ENCODE measurements at places on chromosomes 6 and 20. TPM values are rescaled to one million over a fixed set of nuclear protein-coding genes. Genes with fewer than 3 reads are reported as not detected.
A peak's percentile ranks its signal among the peaks of the same experiment; 100 is the strongest.

The PAX1 gene
- not detected for polyA plus RNA-seq

The AGER gene
- polyA plus RNA-seq: 4.2 TPM

The MPC1 gene
- 11.8 TPM for polyA plus RNA-seq

The PLG gene
- not detected for polyA plus RNA-seq

The CCM2L gene
- not detected for polyA plus RNA-seq

The OLIG3 gene
- polyA plus RNA-seq: not detected

The PREP gene
- polyA plus RNA-seq: 25.7 TPM

The AKIRIN2 gene
- polyA plus RNA-seq: 25.1 TPM

DNA sequence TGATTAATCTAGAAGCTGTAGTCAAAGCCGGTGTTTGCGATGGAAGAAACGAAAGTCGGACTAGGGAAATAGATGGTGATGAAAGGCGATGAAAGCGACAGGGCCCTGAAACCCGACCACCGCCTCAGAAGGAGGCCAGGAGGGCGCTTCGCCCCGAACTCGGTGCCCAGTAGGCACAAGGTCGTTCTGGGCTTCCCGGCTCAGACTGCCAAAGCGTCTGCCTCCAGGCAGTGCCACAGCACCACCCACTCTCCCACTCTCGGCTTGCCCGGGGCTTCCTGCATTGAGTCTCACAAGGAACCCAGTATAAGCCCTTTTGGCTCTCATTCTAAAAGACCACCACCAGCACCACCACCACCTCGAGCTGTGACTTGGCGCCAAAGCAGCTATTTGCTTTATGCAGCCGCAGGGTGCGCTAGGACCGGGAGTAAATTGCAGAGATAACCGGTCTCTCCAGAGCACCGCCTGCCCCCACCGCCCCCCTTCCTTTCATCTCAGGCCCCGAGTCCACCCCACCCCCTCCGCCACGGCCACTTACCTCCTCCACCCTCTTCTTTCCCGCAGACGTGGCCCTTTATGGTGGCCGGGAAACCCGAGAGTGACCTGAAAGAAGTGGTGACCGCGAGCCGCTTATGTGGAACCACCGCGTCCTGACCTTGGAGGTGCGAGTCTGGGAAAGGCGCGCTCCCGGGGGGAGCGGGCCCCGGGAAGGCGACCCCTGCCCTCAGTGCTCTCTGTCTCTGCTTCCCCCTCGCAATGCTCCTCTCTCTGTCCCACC is 2.4 kb downstream of the TCF21 start:
- peak; percentile 39 for DNase-seq

DNA sequence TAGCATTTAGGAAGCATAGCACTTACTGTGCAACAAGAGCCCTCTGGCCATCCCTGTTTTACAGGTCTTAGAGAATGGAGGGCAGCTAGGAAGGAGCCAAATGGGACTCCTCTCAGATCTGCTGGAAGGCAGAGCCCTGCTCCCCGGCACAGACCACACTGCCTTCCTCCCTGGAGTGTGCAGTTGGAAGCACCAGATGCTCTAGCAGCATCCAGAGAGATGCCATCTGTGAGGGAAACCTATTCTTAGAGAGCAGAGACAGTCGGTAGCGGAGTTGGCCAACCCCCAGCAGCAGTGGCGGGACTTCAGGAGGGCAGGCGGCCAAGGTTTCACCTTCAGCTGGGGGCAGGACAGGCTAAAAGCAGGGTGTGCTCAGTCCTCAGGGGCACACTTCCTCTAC is 16.7 kb upstream of the E2F1 start:
- no peak for DNase-seq

DNA sequence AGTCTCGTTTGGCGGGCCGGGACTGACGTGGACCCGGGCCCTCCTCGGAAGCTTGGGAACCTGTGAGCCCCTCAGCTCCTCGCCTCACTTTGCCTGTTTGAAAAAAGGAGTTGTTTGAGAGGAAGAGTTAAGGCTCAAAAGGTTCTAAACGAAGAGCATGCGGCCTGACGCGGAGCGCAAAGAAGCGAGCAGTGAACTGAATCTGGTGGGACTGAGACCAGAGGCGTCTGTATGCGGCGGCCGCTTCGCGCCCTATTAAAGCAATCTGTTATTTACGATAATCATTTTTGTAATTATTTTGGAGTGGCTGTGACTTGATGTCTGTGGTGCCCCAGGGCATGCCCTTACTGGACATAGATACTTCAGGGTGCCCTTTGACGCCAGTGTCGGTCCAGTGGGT is 3.3 kb upstream of the TFAP2C start:
- DNase-seq: no peak

GRCh38 chr20:34541264-34541901 is 17.1 kb upstream of the MAP1LC3A start:
- DNase-seq: no peak

DNA sequence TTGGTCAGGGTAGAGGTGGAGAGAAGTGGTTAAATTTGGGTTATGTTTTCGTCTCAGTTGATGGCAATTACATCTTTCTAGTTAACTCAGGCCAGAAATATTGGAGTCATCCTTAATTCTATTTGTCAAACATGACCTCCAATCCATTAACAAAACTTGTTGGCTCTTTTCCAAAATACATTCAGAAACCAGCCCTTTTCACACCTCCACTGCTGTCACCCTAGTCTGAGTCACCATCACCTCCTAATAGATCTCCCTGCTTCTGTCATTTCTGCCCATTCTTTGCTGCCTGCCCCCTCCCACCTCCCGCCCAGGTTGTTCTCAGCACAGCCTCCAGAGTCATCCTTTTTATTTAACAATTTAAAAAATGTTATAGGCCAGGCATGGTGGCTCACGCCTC is 3.0 kb upstream of the ABCF1 start:
- no peak for DNase-seq

DNA sequence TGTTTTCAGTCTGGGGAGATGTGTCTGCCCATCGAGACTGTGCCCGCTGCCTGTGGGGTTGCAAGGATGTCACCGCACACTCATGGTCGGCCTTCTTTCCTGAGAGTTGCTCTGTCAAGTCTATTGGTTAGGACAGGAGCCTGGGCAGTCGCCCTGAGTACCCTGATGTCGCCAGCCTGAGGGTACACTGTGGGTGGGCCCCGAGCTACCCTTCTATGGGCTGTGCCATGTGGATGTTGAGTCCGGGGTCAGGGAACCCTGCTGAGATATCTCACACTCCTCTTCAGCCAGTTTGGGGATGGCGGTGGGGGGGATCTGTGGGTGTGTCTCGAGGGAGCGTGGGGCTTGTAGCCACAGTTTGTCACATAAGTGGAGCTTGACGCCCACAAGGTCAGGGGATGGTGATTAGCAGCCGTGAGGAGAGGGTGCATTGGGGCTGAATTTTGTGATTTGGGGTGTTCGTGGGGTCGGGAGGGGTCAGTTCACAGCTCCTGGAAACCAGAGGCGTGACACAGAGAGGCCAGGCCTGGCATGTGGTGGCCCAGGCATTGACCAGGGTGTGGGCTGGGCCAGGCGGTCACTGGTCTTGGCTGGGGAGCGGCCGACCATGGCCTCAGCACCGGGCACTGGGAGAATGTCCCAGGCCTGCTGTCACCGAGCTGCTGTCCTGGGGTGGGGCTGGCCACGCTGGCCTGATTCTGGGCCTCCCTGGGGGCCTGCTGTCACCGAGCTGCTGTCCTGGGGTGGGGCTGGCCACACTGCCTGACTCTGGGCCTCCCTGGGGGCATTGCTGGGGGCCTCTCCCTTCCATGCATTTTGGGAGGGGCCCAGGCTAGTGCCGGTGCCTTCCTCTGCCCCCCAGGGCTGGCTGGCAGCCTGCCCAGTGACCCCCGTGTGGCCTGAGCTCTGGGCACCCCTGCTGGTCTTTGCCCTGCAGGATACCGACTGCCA is 1.6 kb upstream of the NPBWR2 start:
- DNase-seq: no peak

GRCh38 chr6:129453073-129453472 is 256.9 kb downstream of the ARHGAP18 start:
- no peak for DNase-seq

DNA sequence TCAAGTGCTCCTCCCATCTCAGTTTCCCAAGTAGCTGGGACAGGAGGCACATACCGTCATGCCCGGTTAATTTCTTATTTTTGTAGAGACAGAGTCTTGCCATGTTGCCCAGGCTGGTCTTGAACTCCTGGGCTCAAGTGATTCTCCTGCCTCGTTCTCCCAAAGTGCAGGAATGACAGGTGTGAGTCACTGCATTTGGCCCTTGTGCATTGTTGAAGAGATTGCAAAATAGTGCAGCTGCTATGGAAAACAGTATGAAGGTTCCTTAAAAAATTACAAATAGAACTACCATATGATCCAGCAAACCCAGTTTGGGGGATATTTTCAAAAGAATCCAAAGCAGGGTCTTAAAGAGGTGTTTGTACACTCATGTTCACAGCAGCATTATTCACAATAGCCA is 69.1 kb downstream of the GJA10 start:
- DNase-seq: peak; percentile 17

- DNase-seq: no peak
Observed at GRCh38 chr20:57161478-57162361, 104.7 kb downstream of the BMP7 start.

GRCh38 chr20:36794116-36794474 is 20.5 kb upstream of the DSN1 start:
- DNase-seq: no peak

- no peak for DNase-seq
Observed at GRCh38 chr20:42604998-42605956, 584.4 kb downstream of the PTPRT start.

DNA sequence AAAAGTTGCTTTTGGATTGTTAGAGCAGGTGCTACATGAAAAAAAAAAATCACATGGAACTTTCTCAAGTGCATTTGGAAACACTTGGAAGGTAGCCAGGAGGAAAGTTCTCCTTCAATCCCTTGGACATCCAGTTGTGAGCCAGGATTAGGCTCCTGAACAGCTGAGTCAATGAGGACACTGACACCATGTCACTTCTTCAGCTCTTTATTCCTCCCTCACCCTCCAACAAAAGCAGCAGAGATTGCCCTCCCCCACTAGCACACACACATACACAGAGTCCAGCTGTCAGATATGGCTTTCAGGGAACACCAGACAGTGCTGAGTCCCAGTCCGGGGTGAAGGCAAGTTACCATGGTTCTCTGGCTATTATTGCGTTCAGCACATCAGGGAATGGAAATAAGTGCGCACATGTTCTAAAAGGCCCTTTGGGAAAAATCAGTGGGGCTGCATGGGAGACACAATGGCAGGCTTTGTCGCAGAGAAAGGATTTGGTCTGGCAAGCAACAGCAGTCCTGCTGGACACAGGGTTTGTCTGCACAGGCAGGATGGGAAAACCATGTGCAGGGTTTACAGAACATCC is 124.7 kb upstream of the MARCKS start:
- DNase-seq: peak; percentile 14

DNA sequence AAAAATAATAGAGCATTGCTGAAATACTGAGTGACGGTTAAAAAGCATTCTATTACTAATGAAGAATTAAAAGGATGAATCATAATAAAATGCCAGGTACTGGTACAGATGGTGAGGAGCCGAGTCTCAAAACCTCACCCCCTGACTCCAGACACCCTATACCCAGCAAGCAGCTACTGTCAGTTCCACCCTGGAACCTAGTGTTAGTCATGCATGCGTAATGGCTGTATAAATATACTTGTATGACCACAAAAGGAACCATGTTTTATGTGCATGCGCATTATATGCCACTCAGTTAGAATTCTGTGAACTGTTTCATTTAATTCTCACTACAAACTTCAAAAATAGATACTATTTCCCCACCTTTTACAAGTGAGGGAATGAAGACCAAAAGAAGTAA is 568.7 kb upstream of the RNF217 start:
- DNase-seq: peak; percentile 1
